ENCODE measurements at places on chromosomes 7 and 10.

DNA sequence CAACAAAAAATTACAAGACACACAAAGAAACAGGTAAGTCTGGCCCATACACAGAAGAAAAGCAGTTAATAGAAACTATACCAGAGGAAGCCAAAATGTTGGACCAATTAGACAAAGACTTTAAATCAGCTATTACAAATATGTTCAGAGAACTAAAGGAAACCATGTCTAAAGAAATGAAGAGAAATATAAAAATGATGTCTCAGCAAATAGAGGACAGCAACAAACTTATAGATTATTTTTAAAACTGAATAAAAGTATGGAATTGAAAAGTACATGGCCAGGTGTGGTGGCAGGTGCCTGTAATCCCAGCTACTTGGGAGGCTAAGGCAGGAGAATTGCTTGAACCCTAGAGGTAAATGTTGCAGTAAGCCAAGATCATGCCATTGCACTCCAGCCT, 58.5 kb downstream of the LHFPL3 start:
- DNase-seq = no peak

DNA sequence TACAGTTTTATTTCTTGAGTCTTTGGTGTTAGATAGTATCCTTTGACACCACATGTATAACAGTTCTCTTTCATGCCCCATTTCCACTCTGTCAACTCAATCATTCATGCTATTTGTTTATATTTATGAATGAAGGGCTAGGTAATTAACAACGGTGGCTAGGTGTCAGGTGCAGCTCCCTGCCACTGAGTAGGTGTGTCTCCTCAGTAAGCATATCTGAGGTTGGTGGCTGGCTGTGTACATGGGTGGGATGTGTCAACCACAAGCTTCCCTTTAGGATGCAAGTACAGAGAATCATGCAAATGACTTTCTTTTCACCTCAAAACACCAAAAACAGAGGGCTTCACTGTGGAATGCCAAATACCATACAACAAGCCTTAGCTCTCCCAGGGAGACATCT, 83.4 kb downstream of the ZNF365 start:
- DNase-seq = no peak

DNA sequence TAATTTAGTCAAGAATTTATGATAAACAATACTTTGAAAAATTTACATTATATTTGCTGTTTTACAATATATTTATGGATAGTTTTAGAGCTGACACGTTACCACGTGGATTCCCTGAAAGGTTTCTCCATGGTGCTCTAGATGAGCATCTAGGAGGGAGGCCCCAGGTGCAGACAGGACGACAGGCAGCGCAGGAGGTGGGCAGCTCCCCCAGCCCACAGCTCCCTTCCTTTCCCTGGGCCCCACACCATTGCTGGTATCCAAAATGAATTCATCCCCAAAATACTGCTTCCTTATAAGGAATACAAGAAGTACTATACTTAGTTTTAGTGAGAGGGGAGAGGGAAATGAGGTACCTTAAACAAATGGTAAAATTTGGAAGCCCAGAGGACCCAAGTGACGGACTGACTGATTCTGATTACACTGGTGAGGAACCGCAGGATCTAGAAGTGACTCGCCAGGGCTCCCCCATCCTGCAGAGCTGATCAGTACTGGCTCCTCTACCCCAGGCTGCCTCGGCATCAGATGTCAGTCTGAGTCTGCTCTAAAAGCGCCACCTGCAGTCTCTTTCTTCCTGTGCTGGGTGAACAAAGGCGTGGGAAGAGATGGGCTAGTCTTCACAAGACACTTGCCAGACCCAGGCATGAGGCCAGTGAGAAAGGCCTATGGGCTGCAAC, 89.2 kb downstream of the DLG5 start:
- DNase-seq = peak; percentile 86

DNA sequence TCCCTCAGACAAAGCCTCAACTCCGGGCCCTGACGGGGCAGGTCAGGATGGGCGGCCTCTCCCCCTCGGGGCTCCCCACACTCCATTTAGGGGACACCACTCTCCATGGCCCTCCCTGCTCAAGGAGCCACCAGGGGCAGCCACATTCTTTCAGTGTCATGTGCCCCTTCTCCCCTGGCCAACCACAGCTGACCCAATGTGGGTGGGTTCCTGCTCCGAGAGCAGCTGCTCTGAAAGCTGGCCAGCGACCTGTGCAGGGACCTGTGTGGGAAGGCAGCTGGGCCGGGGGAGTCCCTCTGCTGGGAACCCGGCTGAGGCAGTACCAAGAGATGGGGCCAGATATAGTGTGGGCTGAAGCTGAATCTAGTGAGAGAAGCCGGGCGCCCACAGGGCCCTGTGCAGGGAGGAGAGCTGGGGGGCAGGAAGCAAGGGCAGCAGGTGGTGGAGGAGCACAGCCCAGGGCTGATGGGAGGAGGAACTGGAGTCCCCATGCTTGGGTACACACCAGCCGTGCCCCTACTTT, 40.6 kb upstream of the NPFFR1 start:
- peak; percentile 59 for DNase-seq

DNA sequence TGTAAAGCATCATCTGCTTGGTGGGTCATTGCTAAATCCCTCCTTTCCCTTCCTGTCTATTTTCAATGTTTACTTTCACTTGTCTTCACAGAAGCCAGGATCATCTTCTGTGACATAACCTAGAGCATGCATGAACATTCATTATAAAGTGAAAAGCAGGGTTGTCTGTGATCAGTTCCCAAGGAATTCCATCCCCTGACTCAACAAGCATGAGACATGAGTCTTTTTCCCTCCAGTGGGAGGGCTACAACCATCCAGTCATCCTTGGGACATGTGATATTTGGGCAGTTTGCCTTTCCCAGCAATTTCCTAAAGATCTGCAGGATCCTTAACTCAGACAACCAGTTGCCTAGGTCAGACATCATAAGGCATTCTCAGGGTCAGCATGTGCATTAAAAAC, 166.3 kb upstream of the TMEM196 start:
- DNase-seq = no peak

GRCh38 chr7:20268824-20269223, 51.6 kb upstream of the MACC1 start:
- no peak for DNase-seq

DNA sequence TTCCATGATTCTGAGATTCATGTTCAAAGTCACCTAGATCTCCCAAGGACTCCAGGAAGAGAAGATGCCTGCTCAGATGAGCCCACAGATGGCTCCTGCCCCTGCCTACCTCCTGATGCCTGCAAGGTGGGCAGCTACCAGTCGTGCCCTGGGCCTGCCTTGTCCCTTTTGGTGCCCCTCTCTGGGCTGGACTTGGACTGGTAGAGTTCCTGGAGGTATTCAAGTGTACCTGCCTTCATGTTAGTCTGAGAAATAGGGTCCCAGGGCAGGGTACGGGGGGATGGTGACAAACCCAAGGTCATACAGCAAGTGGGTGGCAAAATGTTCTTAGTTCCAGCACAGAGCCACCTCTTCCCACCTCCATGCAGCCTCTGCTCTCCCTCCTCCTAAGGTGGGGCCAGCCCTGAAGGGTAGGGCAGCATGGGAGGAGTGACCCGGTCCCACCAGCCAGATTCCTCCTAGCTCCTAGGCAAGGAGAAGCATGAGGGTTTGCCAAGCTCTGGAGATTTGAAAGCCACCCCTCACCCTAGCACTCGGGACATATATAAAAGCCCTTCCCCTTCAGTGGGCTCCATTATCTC, 80.8 kb upstream of the UNC5B start:
- DNase-seq = no peak

DNA sequence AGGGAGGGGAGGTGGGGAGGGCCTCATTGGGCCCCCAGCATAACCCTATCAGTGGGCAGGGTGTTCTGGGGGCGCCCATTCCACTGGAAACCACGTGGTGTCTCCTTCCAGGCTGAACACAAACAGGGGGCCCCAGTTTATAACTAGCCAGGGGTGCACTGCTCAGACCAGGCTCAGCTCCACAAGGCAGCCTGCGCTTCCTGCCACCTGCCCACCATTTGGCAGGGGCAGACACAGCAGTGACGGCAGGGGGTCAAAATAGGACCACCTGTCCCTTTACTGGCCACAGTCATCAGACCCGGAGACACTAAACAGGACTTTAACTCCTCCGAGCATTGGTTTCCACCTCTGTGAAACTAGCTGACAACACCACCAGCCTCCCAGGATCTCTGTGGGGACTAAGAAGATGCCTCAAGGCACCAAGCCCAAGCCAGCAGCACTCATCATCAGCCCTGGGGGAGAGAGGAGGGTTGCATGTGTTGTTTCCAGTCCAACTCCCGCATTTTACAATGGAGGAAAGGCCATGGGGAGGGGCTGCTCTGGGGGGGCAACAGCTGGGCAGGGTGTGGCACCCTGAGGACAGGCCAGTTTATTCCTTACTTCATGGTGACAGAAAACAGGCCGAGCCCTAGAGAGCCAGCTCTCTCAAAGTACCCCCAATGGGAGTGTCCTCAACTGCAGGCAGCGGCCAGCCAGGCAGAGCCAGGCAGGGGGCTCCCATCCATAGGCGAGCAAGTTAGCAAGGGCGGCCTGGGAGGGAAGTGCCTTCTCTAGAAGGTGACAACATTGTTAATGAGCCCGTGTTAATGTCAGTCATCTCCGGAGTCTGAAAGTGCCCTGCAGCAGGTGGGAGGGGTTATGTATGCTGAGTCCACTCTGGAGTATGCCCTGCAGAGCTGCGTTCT, 127.6 kb downstream of the TNS3 start:
- no peak for DNase-seq

GRCh38 chr10:58209669-58210068, 58.0 kb downstream of the IPMK start:
- no peak for DNase-seq

DNA sequence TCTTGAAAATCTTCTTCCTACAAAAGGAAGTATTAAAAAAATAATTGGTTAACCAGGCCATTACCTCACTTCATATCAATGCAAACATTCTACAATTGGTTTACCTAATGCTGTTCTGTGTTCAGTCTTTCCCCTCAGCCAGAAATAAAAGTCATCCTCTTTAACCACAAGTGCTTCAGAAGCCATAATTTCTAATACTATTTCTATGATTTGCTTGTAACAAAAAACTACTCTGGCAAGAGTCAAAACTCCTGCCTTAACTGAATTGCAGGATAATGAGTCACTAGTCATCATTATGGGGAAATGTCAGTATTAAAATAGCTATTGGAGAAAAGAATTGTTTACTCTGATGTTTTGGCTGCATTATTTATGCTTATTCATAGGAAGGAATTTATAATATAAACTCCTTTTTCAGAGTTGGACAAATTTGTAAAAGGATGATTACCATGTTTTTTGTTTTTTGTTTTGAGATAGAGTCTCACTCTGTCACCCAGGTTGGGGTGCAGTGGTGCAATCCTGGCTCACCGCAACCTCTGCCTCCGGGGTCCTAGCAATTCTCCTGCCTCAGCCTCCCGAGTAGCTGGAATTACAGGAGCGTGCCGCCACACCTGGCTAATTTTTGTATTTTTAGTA, 55.5 kb upstream of the ODAD2 start:
- DNase-seq = no peak

GRCh38 chr10:68795886-68796532, 31.3 kb upstream of the STOX1 start:
- no peak for DNase-seq

GRCh38 chr10:6780008-6780677, 200.1 kb upstream of the PRKCQ start:
- DNase-seq = no peak

GRCh38 chr7:108384716-108385483, 71.3 kb downstream of the NRCAM start:
- DNase-seq = peak; percentile 41

DNA sequence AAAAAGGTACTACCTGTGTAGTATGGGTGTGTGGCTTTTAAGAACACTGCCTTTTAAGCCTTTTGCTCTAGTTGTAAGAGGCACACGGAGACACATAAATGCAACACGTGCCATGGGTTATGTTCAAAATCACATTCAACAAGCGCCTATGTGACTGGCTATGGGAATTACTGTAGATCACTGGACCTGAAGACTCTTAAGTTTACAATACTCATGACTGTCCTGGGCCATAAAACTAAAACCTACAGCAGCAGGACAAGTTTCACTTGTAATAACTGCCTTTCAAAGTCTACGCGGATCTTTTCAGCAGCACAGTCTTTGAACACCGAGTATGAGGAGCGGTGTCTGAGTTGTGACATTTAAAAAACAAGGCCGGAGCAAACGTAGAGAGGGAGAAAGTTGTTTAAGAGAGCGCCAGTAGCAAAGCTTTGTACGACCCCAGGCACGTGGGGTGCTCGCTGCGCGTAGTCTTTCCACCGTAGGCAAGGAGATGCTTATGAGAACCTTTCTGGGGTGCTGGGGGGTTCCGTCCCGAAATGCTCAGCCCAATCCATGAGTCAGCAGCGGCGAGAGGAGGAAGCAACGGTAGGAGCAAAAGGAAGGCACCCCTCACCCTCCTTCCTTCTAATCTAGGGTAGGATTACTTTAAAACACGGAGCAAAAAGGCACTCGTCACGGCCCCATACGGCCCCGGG, 662 bp downstream of the DNAJC2 start:
- DNase-seq = no peak

- DNase-seq = no peak
These were observed 9.8 kb downstream of the LFNG start for GRCh38 chr7:2529161-2530070.
